A673 (cell line): ENCODE measurements at places on chromosomes 12 and 14. TPM values are rescaled to one million over a fixed set of nuclear protein-coding genes. Genes with fewer than 3 reads are reported as not detected.
A peak's percentile ranks its signal among the peaks of the same experiment; 100 is the strongest.

DNA sequence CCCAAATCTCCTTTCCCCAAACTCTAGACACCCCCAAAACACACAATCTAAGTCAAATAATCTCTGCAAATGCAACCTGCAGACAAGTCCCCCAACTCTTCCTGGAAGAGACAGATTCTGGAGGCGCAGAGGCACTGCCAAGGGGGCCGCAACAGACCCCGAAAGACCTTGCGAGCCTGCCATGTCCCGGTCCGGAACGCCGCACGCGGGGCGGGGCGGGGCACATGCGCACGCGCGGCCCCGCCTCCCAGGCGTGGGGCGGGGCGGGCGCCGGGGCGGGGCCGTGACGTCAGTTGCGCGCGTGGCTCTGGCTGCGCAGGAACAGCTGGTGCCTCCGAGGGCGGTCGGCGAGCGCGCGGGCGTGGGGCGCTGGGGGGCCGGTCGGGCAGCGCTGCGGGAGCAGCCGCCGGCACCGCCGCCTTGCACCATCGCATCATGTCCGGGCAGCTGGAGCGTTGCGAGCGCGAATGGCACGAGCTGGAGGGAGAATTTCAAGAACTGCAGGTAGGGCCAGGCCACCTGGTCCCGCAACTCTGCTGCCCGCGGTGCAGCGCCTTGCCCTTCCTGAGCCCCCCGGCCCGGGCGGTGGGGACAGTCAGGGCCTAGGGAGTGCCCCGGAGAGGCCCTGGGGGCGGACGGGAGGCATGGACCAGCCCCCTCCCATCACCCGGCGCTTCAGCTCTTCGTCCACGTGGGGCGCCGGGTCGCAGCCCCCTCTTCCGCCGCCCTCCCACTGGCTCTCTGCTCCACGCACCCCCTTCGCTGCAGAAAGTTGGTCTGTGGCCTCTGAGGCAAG lies at the start of gene TMEM120B:
TMEM120B (plus strand) TSS at position 292 of the 796 bp plus-strand sequence; CDS start at position 436, 144 bp downstream.
- H3K27me3 ChIP-seq: no peaks in the 10 kb centered on the region
- peak within 1 kb of the TSS; percentile 99 for H3K4me3 ChIP-seq
- peak; percentile 83 for DNase-seq
- H3K27ac ChIP-seq: peak within 1 kb of the TSS; percentile 82
- H3K36me3 ChIP-seq: no peaks in the 10 kb centered on the region
- H3K4me1 ChIP-seq: no peaks in the 10 kb centered on the region

PRICKLE1 gene
- 0.70 and 1.1 TPM in 2 replicates for total RNA-seq

GRCh38 chr12:124581307-124582107 lies 14.1 kb upstream of the NCOR2 start:
- H3K4me1 ChIP-seq: no peaks in the 10 kb centered on the region
- no peaks in the 10 kb centered on the region for H3K27me3 ChIP-seq
- no peak overlapping the region for H3K27ac ChIP-seq

TSPAN11 gene
- total RNA-seq: 20.9 and 28.0 TPM in 2 replicates

HOXC9 gene
- total RNA-seq: 21.1 and 22.3 TPM in 2 replicates

EIF2S3B gene
- total RNA-seq: 3.8 and 5.1 TPM in 2 replicates

DNA sequence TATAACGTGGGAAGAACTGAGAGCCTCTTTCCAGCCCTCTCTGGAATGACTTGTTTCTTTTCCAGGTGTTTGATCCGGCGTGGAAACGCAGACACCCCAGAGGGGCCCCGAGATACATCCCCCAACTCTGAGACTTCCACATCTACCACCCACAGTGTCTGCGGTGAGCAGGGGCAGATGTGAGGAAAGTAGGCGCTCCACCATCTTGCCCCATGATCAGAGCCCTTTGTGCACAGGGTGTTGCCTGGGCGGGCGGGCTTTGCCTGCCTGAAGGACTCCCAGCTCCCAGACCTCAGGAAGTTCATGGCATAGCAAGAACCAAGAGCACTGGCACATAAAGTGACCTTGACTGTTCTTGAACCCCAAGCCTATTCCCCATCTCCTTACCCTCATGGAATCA lies 2.8 kb downstream of the CARMIL3 start:
- no peak overlapping the region for H3K4me3 ChIP-seq
- peaks cover 11% of the 10 kb centered on the region for H3K27me3 ChIP-seq
- DNase-seq: no peak
- H3K4me1 ChIP-seq: peaks cover 5% of the 10 kb centered on the region
- no peak overlapping the region for H3K27ac ChIP-seq

DNA sequence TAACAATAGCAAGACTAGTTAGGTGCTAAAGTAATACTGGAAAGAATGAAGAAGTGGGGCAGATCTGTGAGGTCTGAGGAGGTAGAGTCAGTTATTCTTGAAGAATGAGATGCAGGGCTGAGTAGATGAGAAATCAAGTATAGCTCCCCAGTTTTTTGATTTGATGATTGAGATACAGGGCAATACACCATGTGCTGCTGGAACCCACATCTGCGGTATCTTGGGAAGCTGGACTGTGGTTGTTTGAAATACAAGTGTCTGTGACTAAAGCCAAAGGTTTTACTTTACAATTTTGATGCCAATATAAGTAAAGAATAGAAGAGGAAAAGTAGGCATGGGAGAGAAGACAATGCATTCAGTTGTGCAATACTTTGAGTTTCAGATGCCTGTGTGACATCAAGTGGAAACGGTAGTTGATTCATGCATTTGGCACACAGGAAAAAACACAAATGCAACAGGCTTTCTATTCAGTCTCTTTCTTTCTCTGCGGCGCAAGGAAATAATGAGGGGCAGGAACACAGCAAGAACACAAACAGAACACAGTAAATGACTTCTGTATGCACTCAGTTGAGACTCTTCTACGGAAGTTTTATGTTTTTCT lies 190.2 kb upstream of the SLC38A2 start:
- H3K4me3 ChIP-seq: no peak overlapping the region
- peak overlapping the region; percentile 20 for H3K27ac ChIP-seq
- no peaks in the 10 kb centered on the region for H3K27me3 ChIP-seq
- DNase-seq: peak; percentile 83
- H3K36me3 ChIP-seq: no peaks in the 10 kb centered on the region
- H3K4me1 ChIP-seq: peaks cover 26% of the 10 kb centered on the region

DNA sequence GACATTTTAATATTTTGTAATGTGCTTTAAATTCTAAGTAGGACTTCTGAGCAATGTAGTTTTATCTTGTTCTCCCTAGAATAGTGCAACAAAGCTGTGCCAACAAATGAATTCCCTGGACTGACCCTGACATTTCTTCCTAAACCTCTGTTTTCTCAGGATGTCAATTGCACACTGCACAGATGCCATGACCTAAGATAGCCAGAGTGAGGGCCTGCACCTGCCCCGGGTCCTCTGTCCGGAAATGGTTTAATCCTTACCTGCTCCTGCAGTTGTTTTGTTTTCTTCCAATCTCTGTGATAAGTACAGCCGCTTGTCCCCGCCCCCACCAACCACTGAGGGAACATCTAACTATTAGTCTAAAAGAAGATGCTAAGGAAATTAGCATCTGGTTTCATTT lies 831.5 kb downstream of the GALC start:
- H3K36me3 ChIP-seq: no peaks in the 10 kb centered on the region
- H3K27ac ChIP-seq: no peak overlapping the region
- H3K27me3 ChIP-seq: peaks cover 5% of the 10 kb centered on the region
- DNase-seq: no peak
- H3K4me3 ChIP-seq: no peak overlapping the region

FBXL14 gene
- 19.3 and 21.2 TPM in 2 replicates for total RNA-seq

DNA sequence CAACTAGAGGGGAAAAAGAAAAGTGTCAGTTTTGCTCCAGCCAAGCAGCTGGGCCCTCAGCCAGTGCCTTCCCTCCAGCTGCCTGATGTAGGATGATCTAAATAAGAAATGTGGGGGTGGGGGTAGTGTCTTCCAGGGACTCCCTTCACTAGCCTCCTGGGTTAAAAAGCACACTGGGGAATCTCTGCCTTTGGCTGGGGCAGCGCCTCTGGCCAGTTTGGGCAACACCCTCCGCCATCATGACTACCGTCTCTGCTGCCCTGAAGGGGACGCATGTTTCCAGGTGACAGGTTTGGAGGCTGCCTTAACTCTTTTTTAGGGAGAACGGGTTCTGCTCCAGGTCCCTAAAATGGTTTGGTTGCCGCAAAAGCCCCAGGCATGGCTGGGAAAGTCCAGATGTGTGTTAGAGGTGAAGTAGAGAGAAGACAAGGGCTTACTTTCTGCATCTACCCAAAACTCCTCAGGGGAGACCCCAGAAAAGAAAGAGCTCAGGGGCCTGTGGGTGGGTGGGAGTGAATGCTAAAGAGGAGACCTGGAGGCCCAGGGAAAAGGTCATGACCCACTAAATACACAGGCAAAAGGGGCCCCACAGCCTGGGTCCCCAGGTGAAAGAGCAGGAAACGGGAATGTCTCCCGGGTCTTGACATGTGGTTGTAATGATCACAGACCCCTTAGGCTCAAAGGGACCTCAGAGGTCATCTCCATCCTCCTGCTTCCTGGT lies 132.8 kb upstream of the CCND2 start:
- H3K4me1 ChIP-seq: no peaks in the 10 kb centered on the region
- DNase-seq: no peak
- no peak overlapping the region for H3K4me3 ChIP-seq
- H3K27me3 ChIP-seq: no peaks in the 10 kb centered on the region
- no peak overlapping the region for H3K27ac ChIP-seq

DNA sequence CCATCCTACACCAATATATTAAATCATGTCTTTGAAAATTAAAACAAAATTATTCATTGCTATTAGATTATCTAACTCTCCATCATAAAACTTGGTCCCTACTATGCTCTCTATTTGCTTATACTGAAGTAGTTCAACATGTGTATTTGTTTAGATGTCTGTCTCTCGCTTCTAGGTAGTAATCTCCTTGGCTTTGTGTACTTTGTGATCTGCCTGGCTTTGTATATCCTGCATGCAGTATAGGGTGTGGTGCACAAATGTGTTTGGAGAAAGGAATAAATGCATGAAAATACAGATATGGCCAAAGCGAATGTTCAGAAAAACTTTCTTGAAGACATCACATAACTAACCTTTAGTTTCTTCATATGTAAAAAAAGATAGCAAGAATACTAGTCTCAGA lies 246.6 kb upstream of the LRFN5 start:
- H3K4me1 ChIP-seq: no peaks in the 10 kb centered on the region
- no peak overlapping the region for H3K4me3 ChIP-seq
- no peak for DNase-seq
- H3K27ac ChIP-seq: no peak overlapping the region
- H3K27me3 ChIP-seq: no peaks in the 10 kb centered on the region

- no peak overlapping the region for H3K27ac ChIP-seq
- DNase-seq: no peak
- no peak overlapping the region for H3K4me3 ChIP-seq
- no peaks in the 10 kb centered on the region for H3K4me1 ChIP-seq
- H3K27me3 ChIP-seq: no peaks in the 10 kb centered on the region
These were observed 211.5 kb upstream of the C14orf180 start for GRCh38 chr14:104367866-104368750.

DNA sequence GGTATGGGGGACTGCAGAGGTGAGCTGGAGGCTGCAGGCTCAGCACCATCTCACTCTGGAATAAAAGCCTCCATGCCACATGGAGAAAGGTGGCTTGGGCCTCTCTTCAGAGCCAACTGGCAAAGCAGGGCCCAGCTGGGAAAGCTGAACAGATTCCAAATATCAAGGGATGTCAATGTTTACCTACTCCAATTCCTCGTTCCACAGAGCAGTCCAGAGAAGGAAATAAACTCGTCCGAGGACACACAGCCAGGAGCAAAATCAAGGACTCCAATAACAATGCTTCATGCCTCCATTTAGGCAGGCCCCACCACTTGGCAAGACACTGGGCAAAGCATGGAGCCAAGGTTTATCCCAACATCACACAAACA lies 36.3 kb upstream of the PNMA1 start:
- H3K4me3 ChIP-seq: no peak overlapping the region
- no peaks in the 10 kb centered on the region for H3K27me3 ChIP-seq
- peak overlapping the region; percentile 55 for H3K27ac ChIP-seq
- no peaks in the 10 kb centered on the region for H3K36me3 ChIP-seq

DLGAP5 gene
- total RNA-seq: 143 and 144 TPM in 2 replicates
